ENCODE measurements at places on chromosomes 3 and 15. TPM values are rescaled to one million over a fixed set of nuclear protein-coding genes. Genes with fewer than 3 reads are reported as not detected.

DNA sequence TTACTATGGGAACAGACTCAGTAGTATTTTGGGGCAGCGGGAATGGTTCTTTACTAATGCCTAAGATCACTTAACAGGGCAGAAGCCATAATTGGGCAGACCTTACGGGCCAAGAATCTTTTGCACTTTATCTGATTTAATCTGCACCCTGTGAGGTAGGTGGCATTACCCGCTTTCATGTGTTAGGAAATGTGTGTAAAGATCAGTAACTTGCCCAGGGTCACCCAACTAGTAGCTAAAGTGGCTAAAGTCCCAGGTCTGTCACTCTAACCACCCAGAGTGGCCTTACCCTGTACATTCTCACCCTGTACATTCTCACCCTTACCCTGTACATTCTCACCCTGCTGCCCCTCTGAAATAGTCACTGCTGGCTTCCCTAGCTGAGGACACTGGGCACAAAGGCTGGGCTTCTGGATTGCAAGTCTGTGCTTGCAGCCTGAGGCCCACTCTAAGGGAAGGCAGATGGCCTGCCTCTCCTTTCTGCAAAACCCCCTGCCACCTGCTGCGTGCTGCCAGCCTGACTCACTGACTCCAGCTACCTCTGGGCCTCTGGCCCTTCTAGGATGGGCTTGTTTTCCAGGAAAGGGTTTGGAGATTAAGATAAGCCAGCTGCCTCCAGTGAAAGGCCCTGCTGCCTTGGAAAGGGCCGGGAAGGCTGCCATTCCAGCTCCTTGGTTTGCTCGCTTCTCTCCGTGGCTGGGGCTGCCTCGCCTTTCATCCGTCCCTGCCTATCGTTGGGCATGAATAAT is 37.5 kb upstream of the MYZAP start:
- no peak for DNase-seq

- peak; percentile 59 for DNase-seq
Measured at GRCh38 chr3:194579091-194579606, 54.1 kb downstream of the TMEM44 start.

DNA sequence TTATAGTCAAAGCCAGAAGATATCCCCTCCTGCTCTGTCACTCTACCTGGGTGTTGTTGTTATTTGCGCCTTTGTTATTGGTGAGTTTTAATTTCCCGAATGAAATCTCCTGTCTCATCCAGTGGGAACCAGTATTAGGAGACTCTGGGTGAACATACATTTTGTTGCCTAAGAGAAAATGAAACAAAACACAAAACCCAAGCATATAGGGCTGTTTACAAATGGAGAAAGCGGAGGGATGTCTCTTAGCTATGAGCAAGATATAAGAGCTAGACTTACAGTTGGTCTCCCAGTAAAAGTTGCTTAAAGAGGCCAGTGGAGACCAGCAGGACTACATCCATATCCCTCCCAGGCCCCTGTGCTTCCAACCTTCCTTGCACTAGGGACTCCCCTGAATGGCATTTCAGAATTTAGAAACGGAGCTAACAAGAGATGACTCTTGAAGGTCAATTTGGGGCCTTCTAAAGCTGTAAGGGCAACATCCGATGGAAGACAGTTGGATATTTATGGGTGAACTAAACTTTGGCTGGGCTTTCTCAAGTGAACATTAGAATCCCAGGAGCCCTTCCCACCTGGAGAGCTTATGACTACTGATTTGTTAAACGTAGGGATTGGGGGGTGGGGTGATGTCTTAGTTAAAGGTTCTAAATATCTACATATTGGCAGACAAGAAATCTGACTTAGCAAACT is 2.7 kb downstream of the EOMES start:
- no peak for DNase-seq

DNA sequence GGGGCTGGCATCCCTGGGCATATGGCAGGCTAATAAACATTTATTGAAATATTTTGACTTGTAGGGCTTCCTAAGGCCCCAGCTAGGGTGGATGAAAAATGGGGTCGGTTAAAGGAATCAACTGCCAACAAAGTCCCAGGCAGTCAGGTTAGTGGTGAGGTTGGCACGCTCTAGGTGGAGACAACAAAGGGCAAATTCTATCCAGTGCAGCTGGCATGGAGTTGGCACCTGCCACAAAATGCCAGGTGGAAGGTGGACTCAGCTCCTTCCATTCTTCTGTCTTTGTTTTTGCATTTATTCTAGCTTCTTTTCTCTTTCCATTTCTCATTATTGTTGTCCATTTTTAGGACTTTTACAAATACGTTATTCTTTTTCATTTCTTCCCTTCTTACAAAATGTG is 31.0 kb downstream of the LCMT2 start:
- DNase-seq: no peak

GRCh38 chr3:69838696-69839515 is 99.6 kb downstream of the MITF start:
- DNase-seq: no peak

- DNase-seq: peak; percentile 32
Measured at GRCh38 chr15:83207009-83207659, 489 bp downstream of the HDGFL3 start.

DNA sequence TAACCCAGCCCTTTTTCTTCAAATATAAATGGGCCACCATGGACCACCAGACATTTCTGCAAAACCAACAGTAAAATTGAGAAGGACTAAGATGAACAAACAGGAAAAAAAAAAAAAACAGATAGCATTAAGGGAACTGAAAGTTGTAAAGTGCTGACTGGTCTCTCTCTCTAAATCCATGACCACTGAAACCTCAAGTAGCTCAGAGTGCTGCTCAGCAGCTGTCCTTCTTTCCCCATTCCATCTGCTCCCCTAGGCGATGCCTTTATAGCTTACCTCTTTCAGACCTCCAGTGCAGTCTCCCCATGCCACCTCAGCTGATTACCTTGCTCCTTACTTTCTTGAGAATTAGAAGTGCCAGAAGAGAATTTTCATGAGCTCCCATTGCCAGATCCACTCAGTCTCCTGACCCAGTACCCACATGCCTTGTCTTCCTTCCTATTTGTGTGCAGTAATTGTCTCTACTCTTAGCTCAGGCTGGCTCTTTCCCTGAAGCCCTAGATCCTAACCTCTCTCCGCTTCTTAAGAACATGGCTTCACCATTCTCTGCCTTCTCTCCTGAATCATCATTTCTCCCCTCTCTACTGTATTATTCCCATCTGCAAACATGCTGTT is 23.9 kb upstream of the XIRP1 start:
- no peak for DNase-seq

- DNase-seq: peak; percentile 59
Measured at GRCh38 chr3:66376568-66376967, 124.3 kb downstream of the LRIG1 start.

- no peak for DNase-seq
Measured at GRCh38 chr3:10925436-10926255, 66.9 kb upstream of the SLC6A1 start.

DNA sequence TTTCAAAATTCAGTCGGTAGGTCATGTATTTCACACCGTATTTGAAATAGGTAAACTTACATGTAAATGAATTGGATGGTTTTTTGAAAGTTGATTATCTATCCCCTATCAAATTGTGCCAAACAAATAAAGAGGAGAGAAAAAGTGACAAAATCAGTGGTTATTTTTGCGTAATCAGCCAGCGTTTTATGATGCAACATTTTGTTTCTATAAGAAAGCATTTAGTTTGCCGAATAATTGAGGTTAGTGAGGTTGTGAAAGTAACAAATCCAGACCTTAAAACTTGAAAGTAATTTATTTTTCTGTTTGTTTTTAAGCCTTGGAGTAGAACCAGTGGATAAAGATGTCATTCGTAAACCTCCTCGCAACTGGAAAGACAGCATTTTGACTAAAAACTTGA is 29.3 kb downstream of the ASTE1 start:
- no peak for DNase-seq

GRCh38 chr15:74038707-74039655 is 43.4 kb downstream of the GOLGA6A start:
- no peak for DNase-seq

GRCh38 chr15:31280046-31280830 is 46.4 kb upstream of the KLF13 start:
- no peak for DNase-seq

- DNase-seq: peak; percentile 37
Measured at GRCh38 chr3:104005815-104006214, 1360.9 kb upstream of the ALCAM start.

- peak; percentile 40 for DNase-seq
Measured at GRCh38 chr3:150082898-150083654, 112.4 kb upstream of the PFN2 start.

- DNase-seq: no peak
Measured at GRCh38 chr3:84136425-84136824, 822.4 kb upstream of the CADM2 start.

- no peak for DNase-seq
Measured at GRCh38 chr3:64638981-64639481, 48.8 kb downstream of the ADAMTS9 start.

GRCh38 chr3:178802993-178803693 is 266.9 kb downstream of the KCNMB2 start:
- DNase-seq: peak; percentile 40

- no peak for DNase-seq
Measured at GRCh38 chr3:158658889-158659288, 13.6 kb downstream of the LXN start.

- peak; percentile 55 for DNase-seq
Measured at GRCh38 chr3:10370429-10370828, 49.5 kb upstream of the SEC13 start.

DNA sequence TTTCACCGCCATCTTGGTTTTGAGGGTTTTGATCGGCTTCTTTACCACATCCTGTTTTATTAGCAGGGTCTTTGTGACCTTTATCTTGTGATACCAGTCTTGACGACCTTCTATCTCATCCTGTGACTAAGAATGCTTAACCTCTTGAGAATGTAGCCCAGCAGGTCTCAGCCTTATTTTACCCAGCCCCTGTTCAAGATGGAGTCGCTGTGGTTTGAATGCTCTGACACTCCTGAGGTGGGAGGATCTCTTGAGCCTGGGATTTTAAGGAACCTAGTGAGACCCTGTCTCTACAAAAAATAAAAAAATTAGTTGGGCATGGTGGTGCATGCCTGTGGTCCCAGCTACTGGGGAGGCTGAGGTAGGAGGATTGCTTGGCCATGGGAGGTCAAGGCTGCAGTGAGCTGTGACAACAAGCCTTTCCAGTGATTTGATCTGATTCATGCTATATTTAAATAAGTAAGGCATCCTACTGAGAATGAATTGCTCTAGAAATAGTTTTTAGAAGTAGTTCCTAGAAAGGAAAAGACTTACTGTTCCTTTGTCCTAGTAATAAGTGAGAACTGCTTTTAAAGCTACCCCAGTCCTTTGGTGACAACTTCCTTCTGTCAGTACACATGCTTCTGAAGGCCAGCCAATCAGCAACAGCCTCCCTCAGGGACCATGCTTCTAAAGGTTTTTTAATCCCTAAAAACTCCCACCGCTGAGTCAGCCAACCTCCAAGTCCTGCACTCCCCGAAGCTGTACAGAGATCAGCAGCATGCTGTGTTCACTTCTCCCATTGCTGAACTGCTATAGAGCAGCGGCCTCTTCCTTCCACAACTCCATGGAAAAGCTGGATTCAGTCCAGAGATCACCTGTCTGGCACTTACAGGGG is 9.1 kb upstream of the CEMIP start:
- no peak for DNase-seq

DNA sequence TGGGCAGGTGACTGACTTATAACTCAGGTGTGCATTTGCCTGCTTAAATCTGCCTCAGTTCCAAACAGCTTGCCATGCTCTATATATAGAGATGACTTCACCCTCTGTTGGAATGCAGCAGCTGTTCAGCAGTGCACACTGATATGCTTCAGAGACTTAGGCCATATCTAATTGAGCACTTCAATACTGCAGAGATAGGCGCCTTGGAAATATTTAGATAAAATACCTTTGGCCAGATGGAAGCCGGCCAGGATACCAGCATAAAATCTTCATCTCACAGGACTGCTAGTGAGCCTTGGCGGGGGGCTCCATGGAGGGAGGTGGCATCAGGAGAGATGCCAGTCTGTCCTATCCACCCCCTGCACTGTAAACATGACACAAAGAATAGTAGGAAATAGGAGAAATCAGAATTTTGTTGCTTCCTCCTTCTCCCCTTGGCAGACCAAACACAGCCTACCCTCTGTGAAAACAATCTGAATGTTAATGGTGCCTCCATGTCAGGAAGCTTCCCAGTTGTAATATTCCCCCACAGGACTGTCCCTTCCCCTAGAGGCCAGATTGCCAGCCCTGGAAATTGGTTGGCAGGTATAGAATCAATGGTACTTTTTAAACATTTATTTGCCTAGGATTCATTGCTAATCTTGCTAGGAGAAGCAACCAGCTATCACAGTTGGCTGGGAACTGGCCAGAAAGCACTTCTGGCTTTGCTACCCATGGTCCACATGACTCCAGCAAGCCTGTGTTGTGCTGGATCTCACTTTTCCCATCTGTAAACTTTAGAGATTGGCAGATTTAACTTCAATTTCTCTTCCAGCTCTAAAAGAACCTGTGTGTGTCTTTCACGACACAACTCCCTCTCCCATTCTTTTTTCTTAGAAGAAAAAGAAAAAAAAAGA is 215.5 kb upstream of the KCNMB2 start:
- peak; percentile 77 for DNase-seq

- DNase-seq: no peak
Measured at GRCh38 chr3:98763819-98764418, 779 bp downstream of the ST3GAL6 start.

DNA sequence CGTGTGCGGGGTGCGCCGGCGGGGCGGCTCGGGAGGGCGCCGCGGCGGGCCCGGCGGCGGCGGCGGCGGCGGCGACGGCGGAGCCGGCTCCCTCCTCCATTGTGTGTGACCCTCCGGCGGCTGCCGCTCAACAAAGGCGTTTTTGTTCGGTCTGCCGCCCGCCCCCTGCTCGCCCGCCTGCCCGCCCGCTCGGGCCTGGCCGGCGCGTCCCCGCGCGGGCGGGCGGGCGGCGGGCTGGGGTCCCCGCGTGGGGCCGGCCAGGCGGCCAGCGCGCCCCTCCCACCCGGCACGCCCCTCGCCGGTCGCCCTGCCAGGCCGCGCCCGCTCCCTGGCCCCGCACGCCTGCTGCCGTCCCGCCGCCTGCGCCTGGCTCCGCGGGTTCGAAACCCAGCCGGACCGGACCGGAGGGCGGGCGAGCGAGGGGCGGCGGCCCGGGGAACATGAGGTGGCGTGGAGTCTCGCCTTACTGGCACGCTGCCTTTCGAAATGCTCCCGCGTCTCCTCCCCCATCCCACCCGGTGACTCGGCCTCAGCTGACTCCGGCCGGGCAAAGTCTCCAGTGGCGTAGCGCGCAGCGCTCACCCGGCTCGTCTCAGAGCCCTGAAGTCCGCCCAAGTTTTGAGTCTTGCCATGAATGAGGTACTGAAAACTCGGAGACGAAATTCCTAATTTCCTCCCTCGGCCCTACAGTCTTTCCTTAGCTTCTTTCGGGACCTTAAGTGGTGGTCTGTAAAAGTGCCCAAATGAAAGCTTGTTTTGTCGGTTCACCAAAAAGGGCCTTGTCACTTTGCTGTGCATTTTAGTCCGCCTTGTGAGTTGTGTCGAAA is 588 bp downstream of the MAPK6 start:
- DNase-seq: peak; percentile 87

Gene IGSF11
- total RNA-seq: not detected

Gene ITIH4
- total RNA-seq: 0.02 TPM

Gene CCR4
- total RNA-seq: not detected

Gene TM4SF18
- 25.4 TPM for total RNA-seq

Gene KATNBL1
- 27.3 TPM for total RNA-seq

Gene GOLGA6B
- not detected for total RNA-seq

Gene GOLGA8G
- 0.12 TPM for total RNA-seq

Gene UQCC5
- 0.62 TPM for total RNA-seq

Gene SAMMSON
- not detected for total RNA-seq
